ENCODE measurements at places on chromosomes 1 and 21.

DNA sequence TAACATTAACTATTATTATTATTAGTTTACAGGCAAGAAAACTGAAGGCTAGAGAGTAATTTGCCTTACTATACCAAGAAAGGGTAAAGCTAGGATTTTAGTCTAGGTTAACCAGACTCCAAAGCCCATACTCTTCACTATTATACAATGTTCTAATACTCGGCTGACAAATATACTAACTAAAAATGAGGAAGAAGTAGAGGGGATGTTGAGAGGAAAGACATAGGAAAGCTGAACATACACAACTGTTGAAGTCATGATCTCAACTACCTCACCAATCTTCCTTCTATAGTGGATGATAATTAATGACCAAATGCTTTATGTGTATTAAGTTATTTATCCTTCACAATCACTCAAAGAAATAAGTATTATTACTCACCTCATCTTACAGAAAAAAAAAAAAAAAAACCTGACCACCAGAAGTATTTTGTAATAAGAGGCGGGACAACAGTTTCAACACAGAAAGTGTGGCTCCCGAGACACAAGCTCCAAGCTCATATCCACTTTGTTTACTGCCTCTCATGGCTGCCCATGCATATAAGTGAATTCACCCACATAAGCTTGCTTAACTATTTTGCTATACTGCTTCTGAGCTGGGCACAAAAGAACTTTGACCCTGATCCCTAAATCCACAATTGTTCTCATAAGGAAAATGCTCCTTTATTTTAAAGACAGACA, 78.0 kb downstream of the USP1 start:
- no peak for DNase-seq

DNA sequence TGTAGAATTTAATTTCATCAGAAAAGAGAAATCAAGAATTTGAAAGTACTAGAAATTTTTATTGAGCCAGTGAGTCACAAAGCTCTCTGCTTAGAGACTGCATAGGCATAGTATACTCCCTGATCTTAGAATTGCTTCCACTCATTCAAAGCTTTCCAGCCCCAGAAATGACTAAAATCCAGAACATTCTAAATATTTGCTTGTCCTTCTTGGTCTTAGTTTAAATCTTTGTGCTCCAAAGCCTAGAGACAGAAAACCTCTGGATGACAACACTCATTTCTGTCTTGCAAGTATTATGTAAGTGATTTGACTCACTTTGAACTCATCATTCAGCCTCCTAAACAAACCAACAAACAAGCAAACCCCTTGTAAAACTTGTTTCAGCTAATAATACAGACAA, 74.2 kb downstream of the PTPRC start:
- DNase-seq: no peak

DNA sequence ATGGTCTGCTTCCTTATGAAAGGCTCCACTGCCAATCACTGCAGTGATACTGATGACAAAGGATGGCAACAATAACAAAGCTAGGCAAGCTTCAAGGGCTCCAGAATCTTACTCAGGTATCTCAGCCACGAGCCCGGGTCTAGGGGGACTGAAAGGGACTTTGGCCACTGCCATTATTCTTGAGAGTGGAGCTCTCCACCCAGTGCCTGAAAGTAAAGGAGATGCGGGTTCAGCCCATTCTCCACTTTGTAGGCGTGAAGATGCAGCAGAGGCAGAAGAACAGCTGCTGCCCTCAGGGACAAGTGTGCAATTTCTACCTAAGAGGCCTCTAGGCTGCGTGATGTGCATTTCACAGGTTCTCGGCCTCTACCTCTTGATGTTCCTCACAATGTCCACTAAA, 31.4 kb upstream of the SLAMF9 start:
- DNase-seq: no peak

DNA sequence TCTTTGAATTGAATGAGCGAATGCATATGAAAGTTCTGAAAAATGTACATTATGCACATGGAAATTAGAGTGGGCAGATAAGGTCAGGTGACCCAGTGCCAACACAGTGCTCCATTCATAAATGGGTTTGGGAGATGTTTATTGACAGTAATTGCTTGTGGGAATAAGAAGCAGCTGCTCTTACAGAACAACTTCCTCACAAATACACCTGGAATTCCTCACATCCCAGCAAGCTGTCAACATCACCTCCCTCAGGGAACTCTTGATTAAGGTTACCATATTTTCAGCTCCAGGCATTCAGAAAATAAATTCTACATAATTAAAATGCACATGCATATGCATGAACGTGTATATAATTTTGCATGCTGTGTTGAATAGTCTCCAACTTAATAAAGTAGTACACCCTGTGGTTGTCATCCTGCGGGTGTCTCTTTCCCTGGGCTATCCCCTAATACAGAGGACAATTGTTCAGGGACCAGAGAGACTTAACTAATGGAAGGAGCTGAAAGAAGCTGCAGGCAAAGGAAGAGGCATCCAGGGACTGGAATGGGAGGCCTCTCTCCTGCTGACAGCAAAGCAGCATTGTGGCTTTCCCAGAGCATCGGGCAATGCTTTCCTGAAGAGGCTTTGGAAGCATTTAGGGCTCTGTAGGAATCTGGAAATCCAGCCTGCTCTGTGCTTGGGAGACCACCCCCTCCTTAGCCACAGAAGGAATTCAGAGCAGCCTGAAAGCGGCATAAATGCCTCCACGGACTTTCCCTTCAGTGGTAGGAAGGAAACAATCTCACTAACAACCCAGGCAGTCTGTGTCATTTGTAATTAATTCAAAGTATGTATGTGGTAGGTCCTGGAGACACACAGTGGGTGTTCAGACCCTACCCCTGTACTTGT, 55.2 kb upstream of the GNG12 start:
- DNase-seq: peak; percentile 57

GRCh38 chr1:36743286-36744005, 260.7 kb upstream of the CSF3R start:
- DNase-seq: no peak

DNA sequence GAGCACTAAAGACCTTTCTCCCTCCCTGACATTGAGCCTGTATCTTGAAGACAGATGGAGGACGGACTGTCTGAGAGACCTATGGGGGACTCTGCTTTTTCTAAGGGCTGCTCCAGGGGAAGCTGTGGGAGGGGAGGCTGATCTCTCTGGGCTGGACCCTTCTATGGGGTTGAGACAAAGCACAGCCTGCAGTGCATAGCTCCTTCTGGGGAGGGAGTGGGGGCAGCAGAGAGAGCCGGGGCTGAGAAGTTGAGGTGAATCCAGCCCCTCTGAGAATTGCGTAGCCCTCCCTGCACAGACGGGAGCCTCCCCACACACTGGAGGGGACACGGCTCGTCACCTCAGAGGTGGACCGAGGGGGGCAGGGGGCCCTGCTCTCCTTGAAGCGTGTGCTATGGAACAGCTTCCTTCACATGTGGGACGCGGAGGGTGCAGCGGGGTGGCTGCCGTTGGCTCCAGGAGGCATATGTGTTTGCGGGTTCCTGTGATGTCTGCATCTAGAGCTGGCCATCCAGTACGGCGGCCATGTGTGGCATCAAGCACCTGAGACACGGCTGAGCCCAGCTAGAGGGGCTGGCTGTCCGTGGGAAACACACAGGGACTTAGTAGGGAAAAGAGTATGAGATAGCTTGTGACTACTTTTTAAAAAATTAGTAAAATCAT, 299.1 kb downstream of the CAMTA1 start:
- no peak for DNase-seq

DNA sequence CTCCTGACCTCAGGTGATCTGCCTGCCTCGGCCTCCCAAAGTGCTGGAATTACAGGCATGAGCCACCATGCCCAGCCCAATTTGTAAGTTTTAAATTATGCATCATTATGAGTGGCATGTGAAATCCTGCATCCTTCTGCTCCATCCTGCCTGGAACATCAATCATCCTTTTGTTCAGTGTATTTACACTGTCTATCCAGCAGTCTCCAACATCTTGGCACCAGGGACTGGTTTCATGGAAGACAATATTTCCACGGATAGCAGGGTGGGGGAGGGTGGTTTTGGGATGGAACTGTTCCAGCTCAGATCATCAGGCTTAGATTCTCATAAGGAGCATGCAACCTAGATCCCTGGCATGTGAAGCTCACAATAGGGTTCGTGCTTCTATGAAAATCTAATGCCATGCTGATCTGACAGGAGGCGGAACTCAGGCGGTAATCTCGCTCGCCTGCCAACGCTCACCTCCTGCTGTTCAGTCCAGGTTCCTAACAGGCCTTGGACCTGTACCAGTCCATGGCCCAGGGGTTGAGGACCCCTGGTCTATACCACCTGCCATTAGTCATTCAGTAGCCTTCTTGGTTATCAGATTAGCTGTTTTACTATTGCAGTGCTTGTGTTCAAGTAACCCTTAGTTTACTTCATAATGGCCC, 22.2 kb upstream of the TCEA3 start:
- DNase-seq: no peak

- no peak for DNase-seq
These were observed 10.9 kb upstream of the DMRTB1 start for GRCh38 chr1:53448241-53448841.

DNA sequence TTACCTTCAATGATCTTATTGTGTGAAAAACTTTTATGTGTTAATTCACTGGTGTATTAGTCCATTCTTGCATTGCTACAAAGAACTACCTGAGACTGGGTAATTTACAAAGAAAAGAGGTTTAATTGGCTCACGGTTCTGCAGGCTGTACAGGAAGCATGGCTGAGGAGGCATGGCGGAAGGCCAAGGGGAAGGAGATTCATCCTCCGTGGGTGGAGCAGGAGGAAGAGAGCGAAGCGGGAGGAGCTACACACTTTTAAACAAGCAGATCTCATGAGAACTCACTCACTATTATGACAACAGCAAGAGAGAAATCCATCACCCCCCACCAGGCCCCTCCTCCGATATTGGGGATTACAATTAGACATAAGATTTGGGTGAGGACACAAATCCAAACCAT, 44.2 kb upstream of the RGS7 start:
- no peak for DNase-seq

GRCh38 chr1:226610671-226611070, 62.1 kb downstream of the STUM start:
- DNase-seq: no peak

GRCh38 chr1:200115532-200115931, 88.0 kb downstream of the NR5A2 start:
- DNase-seq: no peak

DNA sequence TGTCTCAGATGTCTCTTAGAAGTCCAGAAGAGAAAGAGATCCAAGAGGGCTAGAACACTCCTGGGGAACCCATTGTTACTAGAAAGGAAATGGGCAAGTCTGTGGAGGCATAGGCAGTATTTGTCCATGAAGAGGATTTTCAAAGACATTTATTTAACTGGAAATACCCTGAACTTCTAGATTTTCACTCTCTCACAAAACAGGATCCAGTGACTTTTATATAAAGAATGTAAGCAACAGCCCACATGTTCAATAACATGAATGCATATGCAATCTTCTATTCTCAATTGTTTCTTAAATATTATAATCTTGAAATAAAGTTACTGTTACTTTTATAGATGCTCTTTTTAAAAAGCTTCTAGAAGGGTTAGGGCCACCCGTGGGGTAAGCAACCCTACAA, 53.4 kb downstream of the TBX15 start:
- no peak for DNase-seq

GRCh38 chr1:152448095-152448494, 34.0 kb upstream of the CRNN start:
- no peak for DNase-seq
